ENCODE measurements at places on chromosomes 16 and 17.
A peak's percentile ranks its signal among the peaks of the same experiment; 100 is the strongest.

DNA sequence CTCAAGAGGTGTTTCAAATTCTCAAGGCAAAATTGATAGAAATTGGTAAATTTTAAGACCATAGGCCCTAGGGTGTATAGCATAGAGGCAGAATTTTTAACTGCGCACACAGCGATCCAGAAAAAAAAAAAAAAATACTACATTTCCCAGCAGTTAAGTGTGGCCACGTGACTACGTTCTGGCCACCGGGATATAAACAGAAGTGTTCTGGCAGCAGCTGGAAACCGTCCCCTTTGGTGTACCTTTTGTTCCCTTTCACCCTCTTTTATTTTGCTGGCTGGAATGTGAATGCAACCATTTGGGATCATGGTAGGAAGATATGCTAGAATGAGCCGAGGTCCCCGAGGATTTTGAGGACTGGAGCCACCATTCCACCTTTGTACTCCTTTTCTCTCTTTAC is 52.7 kb upstream of the AKAP1 start:
- DNase-seq = no peak

GRCh38 chr16:86391984-86392383 is 118.3 kb upstream of the FOXF1 start:
- DNase-seq = no peak

GRCh38 chr16:7167626-7168025 is 165.0 kb upstream of the RBFOX1 start:
- no peak for DNase-seq

- DNase-seq = no peak
Observed at GRCh38 chr17:19372866-19373504, 5.3 kb upstream of the MAPK7 start.

- DNase-seq = no peak
Observed at GRCh38 chr17:5813357-5813756, 229.0 kb upstream of the NLRP1 start.

DNA sequence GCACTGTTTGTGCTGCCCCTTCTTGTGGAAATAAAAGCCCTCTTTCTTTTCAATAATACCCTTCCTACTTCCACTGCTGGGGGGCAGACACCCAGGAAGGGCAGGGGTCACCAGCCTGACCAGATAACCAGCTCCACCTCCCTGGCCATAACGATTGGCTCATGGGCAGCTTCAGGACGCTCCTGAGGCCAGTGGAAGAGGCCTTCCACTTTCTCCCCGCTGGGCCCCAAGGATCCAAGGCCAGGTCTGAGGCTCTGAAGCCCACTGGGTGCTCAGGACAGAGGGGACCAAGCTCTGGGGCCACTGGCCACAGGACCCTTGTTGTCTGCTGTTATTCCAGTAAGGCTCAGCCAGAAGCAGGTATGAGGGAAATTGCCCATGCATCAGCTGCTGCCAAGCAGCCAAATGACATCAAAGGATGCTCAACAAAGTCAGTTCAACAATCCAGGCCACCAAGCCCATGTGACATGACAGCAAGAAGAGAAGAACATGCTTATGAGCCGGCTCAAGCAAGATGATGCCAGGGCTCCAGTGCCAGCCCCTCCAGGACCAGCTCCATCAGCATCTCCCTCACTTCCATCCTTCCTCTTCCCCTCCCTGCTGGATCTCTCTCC is 238.8 kb downstream of the ZNF423 start:
- DNase-seq = no peak

DNA sequence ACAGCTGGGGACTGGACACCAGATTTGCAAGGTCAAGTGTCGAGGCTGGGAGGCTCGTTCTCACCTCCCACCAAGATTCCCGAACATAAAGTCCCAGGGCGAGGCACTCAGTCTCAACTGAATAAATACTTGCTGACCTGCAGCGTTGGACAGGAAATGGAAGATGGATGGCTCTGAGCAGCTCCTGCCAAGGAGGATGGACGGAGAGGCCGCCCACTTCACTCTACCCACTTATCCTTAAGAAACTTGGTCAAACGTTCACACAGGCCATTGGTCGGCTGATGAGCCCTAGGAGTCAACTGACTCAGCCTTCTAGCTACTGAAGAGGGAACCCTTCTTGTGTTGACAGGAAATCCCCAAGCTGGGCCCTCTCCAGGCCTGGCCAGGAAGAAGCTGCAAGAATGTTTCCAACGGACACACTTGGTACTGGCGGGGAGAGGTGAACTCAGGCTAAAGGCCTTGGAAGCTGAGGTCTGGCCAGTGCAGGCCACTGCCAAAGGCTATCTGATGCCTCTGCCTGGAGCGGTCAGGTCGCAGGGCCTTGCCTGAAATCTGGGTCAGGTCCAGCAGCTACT is 50.0 kb downstream of the VAC14 start:
- DNase-seq = no peak

- DNase-seq = peak; percentile 63
Observed at GRCh38 chr16:48608452-48608851, 1.5 kb downstream of the N4BP1 start.

DNA sequence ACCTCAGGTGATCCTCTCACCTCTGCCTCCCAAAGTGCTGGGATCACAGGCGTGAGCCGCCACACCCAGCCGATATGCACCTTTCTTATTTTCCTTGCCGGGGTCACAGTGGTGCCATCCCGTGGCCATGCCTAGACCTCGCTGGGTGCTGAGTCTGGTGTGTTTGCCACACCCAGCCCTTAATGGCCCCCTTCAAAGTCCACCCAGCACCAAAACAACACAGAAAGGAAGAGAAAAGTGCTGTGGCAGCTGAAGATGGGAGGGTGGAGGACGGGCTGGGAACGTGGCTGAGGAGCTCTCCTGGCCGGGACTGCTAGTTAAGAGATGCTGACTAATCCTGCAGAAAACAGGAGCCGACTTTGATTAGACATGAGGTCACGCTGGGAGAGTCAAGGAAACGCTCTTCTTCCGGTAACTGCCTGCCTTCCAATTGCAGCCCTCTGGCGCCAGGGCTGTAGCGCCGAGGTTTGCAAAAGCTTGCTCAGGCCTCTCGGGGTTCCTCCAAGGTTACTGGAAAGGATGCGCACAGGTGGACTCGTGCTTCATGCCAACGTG is 10.9 kb downstream of the SLC43A2 start:
- DNase-seq = no peak

GRCh38 chr17:49035470-49036269 is 38.5 kb downstream of the IGF2BP1 start:
- peak; percentile 40 for DNase-seq

GRCh38 chr17:32487473-32488176 is 832 bp downstream of the CDK5R1 start:
- DNase-seq = no peak

DNA sequence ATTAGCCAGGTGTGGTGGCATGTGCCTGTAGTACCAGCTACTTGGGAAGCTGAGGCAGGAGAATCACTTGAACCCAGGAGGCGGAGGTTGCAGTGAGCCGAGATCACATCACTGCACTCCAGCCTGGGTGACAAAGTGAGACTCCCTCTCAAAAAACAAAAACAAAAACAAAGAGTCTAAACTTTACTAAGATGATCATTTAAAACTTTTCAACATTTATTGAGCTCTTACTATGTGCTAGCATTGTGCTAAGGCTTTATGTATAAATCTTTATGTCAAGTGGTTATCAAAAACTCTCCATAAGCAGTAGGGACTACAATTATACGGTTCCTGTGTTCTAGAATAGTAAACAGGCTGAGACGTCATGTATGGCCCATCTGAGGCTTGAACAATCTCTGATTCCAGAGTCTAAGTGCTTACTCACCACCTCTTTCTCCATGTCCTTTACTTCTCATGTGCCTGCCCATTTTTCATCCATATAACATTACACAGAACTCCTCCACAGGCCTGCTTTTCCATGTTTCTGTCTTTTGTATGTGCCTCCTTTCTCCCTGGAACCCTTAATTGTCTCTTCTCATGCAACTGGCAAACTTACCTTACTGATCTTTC is 66.7 kb downstream of the NUP88 start:
- DNase-seq = no peak
